ENCODE measurements at places on chromosomes 5 and 9.

GRCh38 chr5:1167728-1168709 is 33.4 kb upstream of the SLC6A19 start:
- DNase-seq: peak; percentile 55

DNA sequence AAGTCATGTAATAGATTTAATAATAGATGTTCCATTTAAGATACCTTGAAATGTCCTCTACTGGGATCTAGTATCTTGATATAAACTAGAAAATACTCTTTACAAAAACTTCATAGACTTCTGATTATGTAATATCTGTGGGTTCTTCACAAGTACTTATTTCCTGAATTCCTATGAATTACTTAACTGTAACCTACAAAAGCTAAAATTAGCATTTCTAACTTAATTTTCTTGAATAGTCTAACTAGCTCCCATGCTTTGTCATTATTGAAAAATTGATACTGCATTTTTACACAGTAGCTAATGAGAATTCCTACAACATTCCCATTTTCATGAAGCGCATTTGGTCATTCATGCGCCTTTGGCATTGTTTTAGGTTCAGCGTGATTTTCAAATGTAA is 1828.2 kb downstream of the MAT2B start:
- DNase-seq: no peak

GRCh38 chr5:136590581-136590980 is 225.2 kb upstream of the TRPC7 start:
- no peak for DNase-seq

- DNase-seq: no peak
Measured at GRCh38 chr5:8844206-8844605, 701.7 kb downstream of the SEMA5A start.

- DNase-seq: no peak
Measured at GRCh38 chr9:92807031-92807756, 42.6 kb upstream of the BICD2 start.

- no peak for DNase-seq
Measured at GRCh38 chr5:42606464-42606869, 150.2 kb upstream of the CCDC152 start.

DNA sequence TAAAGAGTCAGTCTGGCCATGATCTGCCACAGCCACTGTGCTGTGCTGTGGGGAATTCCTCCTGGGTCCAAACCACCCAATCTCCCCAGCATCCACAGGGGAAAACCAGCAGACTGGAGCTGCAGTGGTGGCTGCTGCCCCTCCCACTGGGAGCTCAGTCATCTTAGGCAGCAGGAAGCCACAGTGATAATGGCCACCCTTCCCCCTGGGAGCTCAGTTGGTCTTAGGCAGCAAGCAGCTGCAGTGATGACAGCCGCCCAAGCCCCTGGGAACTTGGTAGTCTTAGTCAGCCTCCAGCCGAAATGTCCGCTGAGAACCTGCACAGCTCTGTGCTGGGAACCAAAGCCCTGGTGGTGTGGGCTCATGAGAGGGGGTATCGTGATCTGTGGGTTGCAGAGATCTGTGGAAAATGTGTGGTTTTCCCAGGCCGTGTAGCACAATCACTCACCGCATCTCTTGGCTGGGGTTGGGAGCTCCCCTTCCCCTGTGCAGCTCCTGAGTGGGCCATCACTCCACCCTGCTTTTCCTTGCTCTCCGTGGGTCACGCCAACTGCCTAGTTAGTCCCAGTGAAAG is 38.4 kb upstream of the SMIM15 start:
- no peak for DNase-seq

DNA sequence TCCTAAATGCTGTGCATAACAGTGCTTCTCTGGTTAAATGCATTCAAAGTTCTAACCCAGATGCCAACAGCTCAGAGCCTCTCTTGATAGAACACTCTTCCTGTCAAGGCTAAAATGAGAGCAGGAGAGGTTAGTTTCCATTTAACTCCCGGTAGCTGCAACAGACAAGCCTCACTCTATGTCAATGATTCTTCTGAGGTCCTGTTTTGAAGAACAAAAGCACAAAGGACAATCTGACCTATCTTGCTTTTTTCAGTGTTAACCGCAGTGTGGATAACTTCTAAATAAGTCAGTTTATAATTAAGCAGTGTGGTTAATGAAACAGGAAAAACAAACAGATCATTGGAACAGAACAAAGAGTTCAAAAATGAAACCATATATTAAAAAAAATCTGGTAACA is 80.7 kb downstream of the ANKRD55 start:
- no peak for DNase-seq

GRCh38 chr9:76793784-76794431 is 29.7 kb downstream of the PCA3 start:
- DNase-seq: no peak

- DNase-seq: no peak
Measured at GRCh38 chr9:2190939-2191608, 175.9 kb downstream of the SMARCA2 start.

DNA sequence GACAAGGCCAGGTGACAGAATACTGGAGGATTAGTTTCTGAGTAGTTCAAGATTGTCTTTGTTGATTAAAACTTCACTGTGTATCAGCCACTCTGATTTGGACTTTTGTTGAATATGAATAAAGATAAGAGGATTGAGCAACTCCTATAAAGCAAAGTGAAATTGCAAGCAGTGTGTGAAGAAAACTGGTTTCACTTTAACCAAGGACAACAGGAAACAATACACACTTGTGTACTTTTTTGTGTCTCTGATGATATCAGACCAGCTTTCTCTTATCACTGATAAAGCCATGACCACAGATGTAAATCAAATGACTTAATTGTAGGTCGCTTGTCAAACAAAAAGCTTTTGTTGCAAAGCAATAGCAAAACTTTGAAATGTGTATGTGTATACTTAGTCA is 268.6 kb downstream of the FER start:
- no peak for DNase-seq

DNA sequence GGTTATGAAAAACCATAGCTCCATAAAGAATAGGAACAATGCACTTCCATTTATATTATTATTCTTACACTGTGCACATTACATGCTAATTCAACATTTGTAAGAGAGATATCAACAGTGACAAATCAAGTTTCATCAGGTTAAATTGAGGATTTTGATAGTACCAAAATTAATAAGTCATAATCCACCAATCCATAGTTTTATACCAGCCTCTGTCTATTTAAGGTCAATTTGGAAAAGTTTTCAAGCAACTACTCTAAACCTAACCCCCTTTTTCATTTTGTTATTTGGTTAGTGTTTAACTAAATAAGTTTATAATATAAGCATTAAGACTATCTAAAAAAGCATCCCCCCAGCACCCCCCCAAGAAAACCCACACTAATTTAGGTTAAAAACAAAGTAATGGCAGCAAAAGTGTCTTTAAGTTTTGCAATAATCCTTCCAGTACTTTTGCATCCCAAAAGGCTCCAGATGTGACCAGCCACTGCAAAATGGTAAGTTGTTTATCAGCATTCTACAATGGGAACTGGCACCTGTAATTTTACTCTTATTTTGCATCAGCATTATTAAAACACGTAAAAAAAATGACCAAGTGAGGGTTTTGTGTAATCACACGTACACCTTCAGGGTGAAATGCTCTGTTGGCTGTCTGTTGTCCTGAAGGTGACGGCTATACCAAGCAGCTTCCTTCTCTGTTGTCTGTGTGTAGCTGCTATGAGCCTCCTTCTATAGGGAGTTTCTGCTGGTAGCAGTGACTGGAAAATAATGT is 36.8 kb upstream of the SSBP2 start:
- no peak for DNase-seq

DNA sequence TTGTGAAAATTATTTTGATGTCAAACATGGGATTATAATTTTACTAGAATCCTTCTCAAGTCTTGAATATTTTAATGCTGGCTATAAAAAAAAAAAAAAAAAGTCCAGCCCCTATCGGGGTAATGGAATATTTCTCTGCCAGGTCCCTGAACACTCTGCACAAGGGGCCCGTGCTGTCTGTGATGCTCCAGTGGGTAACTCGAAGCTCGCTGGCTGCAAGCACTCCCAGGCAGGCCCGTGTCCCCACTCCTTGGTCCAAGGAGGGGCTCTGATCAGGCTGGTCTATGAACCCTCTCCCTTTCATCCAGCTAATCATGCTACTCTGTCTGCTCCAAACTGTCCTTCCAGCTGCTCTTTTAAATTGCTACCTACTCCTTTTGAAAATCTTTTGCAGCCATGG is 180.8 kb downstream of the GAPVD1 start:
- no peak for DNase-seq

GRCh38 chr5:132498152-132498551 is 7.6 kb upstream of the IRF1 start:
- no peak for DNase-seq

- no peak for DNase-seq
Measured at GRCh38 chr5:171157276-171157675, 151.8 kb upstream of the TLX3 start.

DNA sequence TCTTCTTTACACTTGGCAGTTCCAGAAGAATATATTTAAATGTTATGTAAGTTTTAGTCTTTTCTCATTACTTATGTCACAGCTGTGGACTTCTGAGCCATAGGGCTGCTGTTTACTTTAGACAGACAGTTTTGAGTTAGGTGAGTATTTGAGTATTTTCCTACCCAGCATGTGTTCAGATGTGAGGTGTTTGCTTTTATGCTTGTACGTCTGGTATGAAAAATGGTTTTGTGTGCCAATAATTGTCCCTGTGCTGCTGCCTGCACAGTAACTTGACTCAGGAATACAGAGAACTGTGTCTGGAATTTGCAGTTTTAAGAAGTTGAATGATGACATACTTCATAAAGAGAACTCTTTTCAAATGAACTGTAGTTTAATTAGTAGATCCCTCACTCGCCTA is 20.8 kb downstream of the MEGF10 start:
- DNase-seq: no peak

DNA sequence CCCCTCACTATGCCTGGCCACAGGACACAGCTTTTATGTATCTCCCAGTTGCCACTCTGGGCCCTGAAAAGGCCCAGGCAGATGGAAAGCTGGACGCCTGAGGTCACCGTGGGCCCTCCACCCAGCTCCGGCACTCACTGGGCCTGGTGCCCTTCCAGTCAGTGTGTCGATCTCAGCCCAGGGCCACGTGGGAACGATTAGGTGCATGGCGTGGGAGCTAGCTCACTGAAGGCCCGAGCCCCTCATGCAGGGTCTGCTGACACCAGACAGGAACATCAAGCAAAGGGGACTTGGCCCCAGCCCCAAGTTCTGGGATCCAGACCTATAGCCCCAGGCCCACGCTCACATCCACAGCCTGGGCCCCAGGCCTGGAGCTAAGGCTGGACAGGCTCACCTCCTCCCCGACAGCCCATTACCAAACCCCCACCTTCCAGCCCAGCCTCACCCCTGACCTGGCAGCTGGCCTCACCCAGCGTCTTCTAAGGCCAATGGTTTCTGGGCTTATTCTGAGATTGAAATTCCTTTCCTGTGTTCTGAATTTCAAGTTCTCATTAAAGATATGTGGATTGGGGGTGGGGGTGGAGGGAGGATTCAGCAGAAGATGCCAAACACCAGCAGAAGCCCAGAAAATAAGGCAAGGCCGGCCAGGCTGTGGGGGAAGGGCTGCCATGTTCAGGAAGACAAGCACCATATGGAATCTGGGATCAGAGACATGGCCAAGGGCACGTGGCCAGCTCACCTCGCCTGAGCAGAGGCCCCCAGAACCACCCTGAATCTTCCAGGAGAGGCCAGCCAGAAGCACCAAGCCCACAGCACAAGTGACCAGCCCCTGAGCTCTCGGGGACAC is 74.5 kb downstream of the ADAMTS2 start:
- DNase-seq: no peak

DNA sequence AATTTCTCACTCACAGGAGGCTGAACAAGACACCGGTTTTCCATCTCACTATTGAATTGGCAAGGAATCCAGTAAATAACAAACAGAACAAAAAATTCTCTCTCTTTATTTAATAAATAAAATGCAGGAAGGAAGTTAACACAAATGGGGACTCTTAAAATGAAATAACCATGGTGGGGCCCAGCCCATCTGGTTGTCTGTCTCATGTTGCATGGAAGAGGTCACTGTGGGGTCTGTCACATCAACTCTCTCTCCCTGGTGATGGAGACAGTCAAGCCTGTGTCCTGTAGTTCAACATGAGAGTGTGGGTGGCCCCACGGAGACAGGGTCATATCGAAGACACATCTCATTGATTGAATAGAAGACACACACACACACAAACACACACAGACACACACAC is 297.7 kb downstream of the IRX2 start:
- DNase-seq: no peak

- DNase-seq: no peak
Measured at GRCh38 chr5:71895546-71895945, 176.5 kb downstream of the CARTPT start.

DNA sequence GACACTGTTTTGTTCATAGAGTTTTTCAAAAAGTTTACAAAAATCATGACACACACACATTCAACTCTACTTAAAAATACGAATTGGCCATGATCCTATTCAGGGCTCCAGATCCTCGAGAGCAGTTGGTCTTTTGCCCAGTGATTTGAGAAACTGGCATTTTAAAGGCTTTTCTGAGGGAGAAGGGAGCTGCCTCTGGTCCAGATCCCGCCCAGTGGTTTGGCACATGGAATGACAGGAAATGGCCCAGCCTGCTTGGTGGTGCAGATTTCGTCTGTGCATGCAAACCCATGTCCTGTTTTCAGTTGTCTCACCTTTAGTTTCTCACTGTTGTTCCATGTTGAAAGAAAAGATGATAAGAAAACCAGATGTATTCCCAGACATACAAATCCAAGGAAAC is 3.6 kb downstream of the CAMK4 start:
- no peak for DNase-seq

DNA sequence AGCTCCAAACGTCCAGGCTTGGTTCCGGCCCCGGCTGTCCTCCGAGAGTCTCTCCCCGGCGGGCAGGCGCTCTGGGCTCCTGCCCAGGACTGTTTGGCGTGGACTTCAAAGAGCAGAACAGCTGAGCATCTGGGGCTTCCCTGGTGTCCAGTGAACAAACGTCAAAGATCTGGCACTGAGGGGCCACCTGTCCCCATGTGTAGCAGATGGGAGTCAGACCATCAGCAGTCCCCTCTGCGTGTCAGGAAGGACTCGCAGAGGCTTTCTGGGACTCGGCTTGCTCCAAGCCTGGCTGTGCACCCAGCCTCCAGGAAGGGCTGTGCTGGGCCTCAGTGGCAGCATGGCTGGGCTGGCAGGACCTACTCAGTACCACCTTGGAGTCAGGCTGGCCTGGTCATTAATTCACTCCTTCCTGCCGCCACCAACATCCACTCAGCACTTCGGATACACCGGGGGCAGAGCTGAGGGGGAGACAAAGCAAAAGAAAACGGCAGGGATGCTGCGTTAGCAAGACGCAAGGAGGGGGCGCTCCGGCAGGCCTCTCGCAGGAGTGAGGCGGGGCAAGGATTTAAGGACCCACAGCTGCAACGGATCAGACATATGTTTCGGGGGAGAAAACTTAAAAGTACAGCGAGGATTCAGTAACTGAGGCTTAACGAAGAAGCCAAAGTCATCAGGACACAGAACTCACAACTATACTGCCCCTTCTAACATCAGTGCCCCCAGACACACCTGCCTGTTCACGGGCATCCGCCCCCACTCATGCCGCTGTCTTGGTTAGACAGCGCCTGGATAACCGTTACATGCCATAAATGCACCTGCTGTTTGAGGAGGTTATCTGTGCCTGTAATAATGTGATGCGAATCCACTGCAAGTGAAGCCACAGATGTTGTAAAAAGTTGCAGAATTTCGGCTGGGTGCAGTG is 164.5 kb upstream of the PHYKPL start:
- no peak for DNase-seq

All from GM18507 (cell line).